AG08395 (cell line): ENCODE measurements at places on chromosomes 6 and 20.
A peak's percentile ranks its signal among the peaks of the same experiment; 100 is the strongest.

DNA sequence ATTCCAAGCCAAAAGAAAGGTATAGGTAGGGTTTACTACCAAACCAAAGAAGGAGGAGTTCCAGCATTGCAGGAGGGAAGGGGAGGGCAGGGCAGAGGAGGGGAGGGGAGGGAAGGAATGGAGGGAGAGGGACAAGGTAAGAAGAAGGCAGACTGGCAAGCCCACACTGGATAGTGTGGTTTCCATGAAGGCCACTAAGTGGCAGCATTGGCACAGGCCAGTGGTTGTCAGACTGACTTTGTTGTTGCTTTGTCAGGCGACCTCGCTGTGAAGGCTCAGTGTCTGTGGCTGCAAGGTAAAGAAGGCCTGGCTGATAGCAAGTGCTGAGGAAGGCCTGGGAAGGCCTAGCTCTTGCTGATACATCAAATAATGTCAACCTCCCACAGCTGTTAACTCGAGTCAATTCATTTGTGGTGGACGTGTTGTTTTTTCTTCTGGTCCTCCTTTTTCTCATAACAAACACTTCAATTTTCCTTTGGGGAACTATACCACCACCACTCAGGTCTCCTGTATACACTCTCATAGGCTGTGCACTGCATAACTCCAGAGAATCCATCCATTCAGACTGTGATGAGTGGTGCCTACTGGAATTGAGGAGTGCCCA, 7.7 kb upstream of the ZNF334 start:
- peak; percentile 74 for DNase-seq

GRCh38 chr20:11376998-11377397, 540.7 kb upstream of the BTBD3 start:
- no peak for DNase-seq

- no peak for DNase-seq
These were observed 780 bp upstream of the TAF4 start for GRCh38 chr20:62066339-62066982.

GRCh38 chr6:32183483-32184083, 470 bp downstream of the AGER start:
- DNase-seq, result no peak

- no peak for DNase-seq
These were observed 32.5 kb downstream of the TOP1 start for GRCh38 chr20:41061155-41061554.

DNA sequence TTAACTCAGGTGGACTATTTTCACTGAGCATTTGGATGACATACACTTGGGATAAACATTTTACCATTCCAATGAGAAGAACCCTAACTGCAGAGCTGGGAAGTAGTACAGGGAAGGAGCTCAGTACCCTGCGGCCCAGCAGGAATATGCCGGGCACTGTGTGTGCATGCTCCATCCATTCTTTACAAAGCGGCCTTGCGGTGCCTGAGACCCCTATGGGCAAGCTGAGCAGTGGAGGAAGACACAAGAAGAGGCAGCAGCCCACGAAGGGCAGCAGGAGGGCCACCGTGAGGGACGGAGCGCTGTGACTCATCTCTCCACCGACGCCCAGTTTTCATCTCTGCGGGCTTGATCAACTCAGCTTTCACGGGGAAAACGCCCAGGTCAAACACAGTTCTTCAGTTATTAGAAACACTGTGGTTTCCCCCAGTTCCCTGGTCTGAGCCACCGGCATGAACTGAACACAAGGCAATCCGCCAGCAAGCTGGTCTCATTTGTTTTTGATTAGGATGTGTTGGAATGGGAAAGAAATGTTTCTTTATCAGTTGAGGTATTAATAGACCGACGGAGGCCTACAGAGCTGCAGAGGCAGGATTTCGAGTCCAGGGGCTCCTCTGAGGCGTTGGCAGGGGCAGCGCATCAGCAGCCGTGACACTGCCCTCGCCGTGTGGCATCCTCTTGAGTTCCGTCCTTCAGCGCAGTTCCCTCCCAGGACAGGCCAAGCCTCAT, 44.9 kb downstream of the IRF4 start:
- DNase-seq, result peak; percentile 81

DNA sequence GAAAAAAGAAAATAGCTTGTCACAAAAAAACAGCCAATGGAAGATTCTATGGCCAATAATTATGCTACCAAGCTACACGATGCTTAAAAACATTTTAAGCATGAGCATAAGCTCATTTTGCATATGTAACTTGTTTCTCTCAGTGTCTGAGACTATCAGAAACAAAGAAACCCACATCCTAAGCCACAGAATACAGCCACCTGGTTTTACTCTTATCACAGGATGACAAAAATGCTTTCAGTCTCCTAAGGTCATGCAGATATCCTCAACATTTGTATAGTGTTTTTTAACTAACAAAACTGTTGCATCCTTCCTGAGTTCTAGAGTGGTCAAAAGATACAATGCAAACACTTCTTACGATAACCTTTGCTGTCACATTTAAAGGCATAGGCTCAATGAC, 172.1 kb upstream of the RUNX2 start:
- DNase-seq, result no peak

DNA sequence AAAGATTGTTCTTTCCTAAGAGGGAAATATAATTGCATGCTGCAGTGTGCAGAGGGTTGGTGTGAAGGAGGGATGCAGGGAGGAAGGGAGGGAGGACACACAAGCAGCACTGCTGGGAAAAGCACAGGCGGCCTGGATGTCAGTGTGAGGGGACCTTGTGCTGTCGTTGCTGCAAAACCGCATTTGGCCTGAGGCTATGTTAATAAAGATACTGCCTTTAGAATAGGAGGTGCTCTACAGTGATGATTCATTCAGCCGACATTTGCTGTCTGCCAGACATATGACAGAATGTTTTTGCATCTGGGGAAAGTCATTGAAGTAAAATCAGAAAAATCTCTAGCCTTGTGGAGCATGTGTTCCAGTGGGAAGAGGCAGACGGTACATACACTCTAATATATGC, 50.5 kb upstream of the TRIM26 start:
- peak; percentile 60 for DNase-seq

DNA sequence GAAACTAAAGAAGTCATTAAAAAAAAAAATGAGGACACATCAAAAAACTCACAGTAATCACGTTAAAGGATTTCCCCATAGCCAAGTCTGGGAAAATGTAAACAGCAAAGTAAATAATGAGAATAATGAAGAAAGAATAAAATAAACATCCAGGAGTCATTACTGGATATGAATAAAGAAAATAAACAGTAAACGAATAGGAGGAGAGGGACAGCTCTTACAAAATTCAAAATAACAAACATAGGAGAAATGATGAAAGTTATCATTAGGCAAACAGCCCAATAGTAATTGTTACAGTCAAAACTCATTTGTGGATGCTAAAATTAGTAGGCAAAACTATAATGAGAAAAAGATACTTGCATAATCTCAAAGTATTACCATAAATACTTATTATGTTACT, 8.0 kb upstream of the UBD start:
- no peak for DNase-seq

- DNase-seq, result no peak
These were observed 10.3 kb upstream of the SLC22A16 start for GRCh38 chr6:110486756-110487155.

- no peak for DNase-seq
These were observed 95.8 kb downstream of the BANF2 start for GRCh38 chr20:17795501-17796071.

DNA sequence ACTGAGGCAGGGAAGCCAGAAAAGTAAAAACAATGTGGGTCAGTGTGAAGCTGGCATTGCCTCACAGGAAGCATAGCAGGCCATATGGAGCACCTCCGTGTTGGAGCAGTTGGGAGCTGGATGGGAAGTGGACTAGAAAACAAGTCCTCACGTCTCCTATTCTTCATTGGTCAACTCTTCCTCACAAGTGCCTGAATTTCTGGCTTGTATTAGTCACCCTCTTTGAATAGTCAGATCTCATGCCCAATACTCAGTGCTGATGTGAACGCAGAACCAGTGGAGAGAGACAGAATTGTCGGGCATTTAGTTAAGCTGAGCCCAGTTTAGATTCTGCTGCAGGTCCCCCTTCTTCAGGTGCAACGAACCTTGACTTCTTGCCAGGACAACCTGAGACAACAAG, 22.3 kb upstream of the RSPO3 start:
- DNase-seq, result no peak

DNA sequence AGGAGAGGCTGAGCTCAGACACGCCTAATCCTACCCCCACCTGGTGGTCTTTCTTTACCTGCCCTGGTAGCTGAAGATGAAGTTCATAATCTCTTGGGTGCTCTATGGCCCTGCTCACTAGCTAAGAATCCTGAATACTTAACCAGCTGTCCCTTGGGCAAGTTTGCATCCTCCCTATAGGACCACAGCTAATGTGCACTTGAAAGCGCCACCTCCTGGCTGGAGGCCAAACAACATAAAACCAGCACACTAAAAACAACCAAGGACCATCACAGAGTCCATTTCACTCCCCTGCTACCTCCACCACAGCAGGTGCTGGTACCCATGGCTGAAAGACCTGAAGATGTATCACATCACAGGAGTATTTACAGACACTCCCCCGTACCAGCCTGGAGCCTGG, 155.5 kb upstream of the SLC24A3 start:
- DNase-seq, result no peak

DNA sequence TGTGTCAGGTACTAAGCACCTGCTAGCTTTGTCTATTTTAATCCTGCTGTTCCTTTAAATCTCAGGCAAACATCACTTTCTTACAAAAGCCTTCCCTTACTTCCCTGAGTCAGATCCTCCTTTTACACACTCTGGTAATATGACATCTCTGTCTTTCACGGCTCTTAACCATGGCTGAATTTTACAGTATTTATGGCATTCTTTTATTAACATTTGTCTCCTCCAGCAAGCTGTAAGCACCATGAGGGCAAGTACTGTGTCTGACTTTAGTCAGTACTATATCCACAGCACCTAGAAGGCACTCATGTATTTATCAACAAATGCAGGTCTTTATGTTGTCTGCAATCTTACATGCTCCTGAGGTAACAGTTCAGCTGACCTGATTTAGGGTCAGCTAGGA, 33.7 kb upstream of the HBS1L start:
- DNase-seq, result no peak

DNA sequence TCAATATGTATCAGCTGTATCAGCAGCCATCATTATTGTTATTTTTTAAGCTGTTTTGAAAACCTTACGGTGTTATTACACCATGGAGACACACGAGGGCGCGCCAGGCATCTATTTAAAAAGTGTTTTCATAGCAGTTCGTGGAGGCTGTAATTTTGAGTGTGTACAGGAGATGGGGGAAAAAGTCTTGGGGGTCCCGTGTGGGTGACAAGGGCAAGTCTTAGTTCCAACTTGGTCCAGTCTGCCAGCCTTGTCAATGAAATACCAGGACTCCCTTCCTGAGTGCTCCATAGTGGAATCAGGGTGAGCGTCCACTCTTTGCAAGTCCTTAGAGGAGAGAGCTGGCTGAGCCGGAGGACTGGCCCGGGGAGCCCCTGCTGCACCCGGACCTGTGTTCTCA, 43.3 kb downstream of the SLC2A10 start:
- peak; percentile 53 for DNase-seq

DNA sequence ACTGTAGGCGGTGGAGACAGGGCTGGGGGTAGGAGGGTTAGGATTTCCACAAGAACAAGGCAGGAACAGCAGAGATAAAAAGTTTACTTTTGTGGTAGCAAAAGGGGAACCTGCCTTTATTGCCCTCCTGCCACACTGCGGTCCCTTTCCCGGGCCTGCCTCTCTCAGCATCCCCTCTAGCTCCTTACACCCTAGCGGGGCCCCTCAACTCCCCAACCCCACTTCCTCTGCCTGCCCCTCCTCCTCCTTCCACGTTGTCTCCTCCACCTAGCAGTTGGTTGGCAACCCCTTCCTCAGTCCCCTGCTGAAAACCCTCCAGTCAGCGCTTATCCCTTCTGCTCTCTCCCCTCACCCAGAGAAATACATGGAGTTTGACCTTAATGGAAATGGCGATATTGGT, 714 bp downstream of the AIF1 start:
- DNase-seq, result no peak

- no peak for DNase-seq
These were observed 504.0 kb upstream of the PTCHD4 start for GRCh38 chr6:48615041-48615440.

- no peak for DNase-seq
These were observed 40.7 kb upstream of the EYA2 start for GRCh38 chr20:46853926-46854325.

- DNase-seq, result no peak
These were observed 381.1 kb upstream of the ZFP64 start for GRCh38 chr20:52572687-52573086.

DNA sequence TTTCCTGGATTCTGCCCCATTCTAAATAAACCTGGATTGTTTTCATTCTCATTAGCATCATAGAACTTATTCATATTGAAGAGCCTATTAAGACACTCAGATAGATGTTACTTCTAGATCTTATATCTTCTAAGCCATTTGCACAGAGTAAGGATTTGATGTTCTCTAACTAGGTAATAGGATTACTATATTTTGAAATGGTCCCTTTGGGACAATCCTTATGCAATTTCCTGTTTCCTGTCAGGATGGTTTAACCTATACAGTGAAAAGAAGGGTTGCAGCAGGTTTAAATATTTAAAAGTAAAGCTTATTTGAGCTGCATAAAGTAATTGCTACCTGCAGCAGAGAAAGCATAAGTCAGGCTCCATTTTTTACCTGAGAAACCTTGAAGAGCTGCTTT, 860.1 kb downstream of the TFAP2A start:
- DNase-seq, result no peak

- DNase-seq, result no peak
These were observed 175.4 kb downstream of the UTRN start for GRCh38 chr6:144460327-144461095.

- no peak for DNase-seq
These were observed 51.3 kb downstream of the LRFN2 start for GRCh38 chr6:40535819-40536380.

DNA sequence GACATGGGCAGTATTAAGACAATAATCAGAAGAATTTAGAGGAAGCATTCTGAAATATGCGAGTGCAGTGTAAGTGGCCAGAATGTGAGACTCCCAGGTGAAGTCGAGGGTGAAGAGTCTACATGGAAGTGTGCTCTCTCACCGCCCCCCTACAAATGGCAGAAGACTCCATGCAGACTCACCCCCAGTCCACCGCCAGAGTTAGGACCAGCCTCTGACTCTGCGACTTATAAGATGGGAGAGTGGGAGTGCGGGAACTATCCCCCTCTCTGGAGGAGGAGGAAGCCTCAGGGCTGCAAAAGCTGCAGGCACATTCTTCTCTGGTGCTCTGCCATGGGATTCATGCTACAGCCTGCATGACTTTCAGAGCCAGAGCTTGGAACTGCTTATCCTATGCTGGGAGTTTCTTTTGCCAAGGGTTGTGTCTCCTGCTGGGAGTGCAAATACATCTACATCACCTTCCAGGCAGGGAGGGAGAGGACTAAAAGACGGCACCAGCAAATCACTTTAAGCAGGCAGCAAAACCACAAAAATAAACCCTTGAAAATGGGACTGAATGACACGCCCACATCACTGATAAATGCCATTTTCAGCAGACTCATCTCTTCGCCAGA, 206.7 kb upstream of the SULF2 start:
- no peak for DNase-seq

DNA sequence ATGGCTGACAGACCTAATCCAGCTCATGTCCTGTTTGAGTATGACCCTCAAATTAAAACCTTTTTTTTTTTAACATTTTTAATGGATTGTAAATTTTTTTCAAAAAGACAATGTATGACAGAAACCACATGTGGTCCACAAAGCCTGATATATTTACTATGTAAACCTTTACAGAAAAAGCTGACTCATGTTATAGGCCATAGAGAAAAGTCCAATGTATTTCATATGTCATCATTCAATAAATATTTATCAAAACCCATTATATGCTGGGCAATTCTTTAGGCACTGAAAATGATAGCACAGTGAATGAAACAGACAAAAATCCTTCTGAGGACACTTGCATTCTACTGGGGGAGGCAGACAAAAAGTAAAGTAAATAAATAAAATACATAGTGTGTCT, 826.2 kb upstream of the FLRT3 start:
- no peak for DNase-seq
